ENCODE measurements at places on chromosomes 13 and 19. TPM values are rescaled to one million over a fixed set of nuclear protein-coding genes. Genes with fewer than 3 reads are reported as not detected.

ENOX1 gene
- 11.0 TPM for total RNA-seq

MEX3D gene
- 62.6 TPM for total RNA-seq

KIR3DL2 gene
- total RNA-seq: not detected

CNFN gene
- total RNA-seq: not detected

CYP2F1 gene
- total RNA-seq: not detected

ASPDH gene
- not detected for total RNA-seq

TLE2 gene
- total RNA-seq: 13.7 TPM

LRRC8E gene
- total RNA-seq: 1.5 TPM

CYP4F12 gene
- not detected for total RNA-seq

RXFP2 gene
- not detected for total RNA-seq

KRTDAP gene
- not detected for total RNA-seq

PLA2G4C gene
- total RNA-seq: 22.7 TPM

METTL21C gene
- not detected for total RNA-seq

PLIN5 gene
- total RNA-seq: 0.14 TPM

MRPL54 gene
- total RNA-seq: 43.4 TPM

ATP8B3 gene
- total RNA-seq: 2.2 TPM

OR7C2 gene
- not detected for total RNA-seq

KLF12 gene
- total RNA-seq: 18.5 TPM

ZNF222 gene
- total RNA-seq: 2.7 TPM

KCNRG gene
- total RNA-seq: 2.2 TPM

CEACAM16 gene
- total RNA-seq: not detected

ZNF709 gene
- 2.9 TPM for total RNA-seq

ZNF575 gene
- 0.27 TPM for total RNA-seq

OR7C1 gene
- total RNA-seq: not detected

PLIN4 gene
- under 0.01 TPM for total RNA-seq

ZNF846 gene
- total RNA-seq: 5.5 TPM

CAPN12 gene
- total RNA-seq: 0.29 TPM

FBXO27 gene
- 1.7 TPM for total RNA-seq

SWSAP1 gene
- total RNA-seq: 0.80 TPM

PLK5 gene
- not detected for total RNA-seq

TNNI3 gene
- not detected for total RNA-seq

ZNF540 gene
- 0.40 TPM for total RNA-seq

RFPL4AL1 gene
- total RNA-seq: 0.13 TPM

All from thoracic aorta endothelial cell (primary cell).